ENCODE measurements at places on chromosomes 4 and X. TPM values are rescaled to one million over a fixed set of nuclear protein-coding genes. Genes with fewer than 3 reads are reported as not detected.

- no peak overlapping the region for H3K4me3 ChIP-seq
- no peak for DNase-seq
- H3K36me3 ChIP-seq, result no peaks in the 10 kb centered on the region
Measured at GRCh38 chr4:125125276-125125675, 189.5 kb upstream of the FAT4 start.

- DNase-seq, result no peak
- H3K4me3 ChIP-seq, result no peak overlapping the region
- no peak overlapping the region for H3K27ac ChIP-seq
- no peaks in the 10 kb centered on the region for H3K27me3 ChIP-seq
Measured at GRCh38 chr4:6606465-6607235, 31.7 kb downstream of the MAN2B2 start.

GRCh38 chr4:158111241-158111640 lies 61.6 kb downstream of the GASK1B start:
- no peak overlapping the region for H3K4me3 ChIP-seq
- no peaks in the 10 kb centered on the region for H3K4me1 ChIP-seq
- H3K27ac ChIP-seq, result peak overlapping the region; percentile 7
- H3K36me3 ChIP-seq, result no peaks in the 10 kb centered on the region

DNA sequence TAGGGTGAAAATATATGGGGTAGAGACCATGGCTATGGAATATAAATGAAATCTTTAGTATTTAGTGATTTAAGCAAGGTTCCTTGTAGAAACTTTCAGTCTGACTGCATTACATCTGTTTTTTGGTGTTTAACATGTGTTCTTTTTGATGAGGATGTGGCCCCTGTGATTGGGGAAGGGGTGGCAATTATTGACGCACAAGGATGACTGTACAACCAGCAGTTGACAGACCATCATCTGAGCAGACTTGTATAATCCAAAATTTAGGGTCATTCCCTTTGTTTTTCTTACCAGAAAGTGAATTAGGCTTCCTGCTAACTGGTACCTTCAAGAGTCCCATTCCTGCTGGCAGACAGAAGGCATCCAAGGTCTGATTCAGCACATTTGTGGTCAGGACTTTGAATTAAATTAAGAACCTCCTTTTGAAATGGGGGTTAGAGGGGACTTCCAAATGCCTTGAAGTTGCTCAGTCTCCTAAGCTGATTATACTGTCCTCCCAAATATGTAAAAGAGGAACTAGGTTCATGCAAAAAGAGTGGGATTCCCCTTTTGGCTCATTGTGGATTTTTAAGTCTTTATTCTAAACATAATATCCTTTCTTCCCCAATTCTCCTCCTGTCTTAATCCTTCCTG lies 112.4 kb upstream of the CXCL13 start:
- no peak for DNase-seq
- H3K4me3 ChIP-seq, result no peak overlapping the region
- H3K27ac ChIP-seq, result no peak overlapping the region
- no peaks in the 10 kb centered on the region for H3K36me3 ChIP-seq

DNA sequence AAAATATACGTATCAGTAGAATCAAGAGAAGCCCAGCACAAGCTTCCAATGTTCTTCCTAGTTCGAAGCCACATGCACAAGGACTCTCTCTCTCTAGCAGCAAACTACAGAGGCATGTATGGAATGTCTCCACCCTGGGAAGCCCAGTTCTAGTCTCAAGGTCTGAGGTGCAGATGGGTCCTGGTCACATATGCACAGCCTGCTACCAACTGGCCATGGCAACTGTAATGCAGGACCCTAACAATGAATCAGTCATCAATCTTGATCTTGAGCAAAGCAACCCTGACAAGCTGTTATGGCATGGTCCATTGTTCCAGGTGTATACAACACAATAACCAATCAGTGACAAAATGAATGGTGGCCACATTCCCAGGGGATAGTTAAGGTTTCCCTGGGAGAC lies 55.8 kb downstream of the MBNL3 start:
- H3K27me3 ChIP-seq, result no peaks in the 10 kb centered on the region
- H3K4me3 ChIP-seq, result no peak overlapping the region
- no peak overlapping the region for H3K27ac ChIP-seq
- H3K4me1 ChIP-seq, result no peaks in the 10 kb centered on the region
- H3K36me3 ChIP-seq, result no peaks in the 10 kb centered on the region

GRCh38 chrX:15202454-15203177 lies 67.3 kb downstream of the ASB9 start:
- no peaks in the 10 kb centered on the region for H3K4me1 ChIP-seq
- H3K36me3 ChIP-seq, result no peaks in the 10 kb centered on the region
- no peak for DNase-seq
- H3K4me3 ChIP-seq, result no peak overlapping the region
- H3K27me3 ChIP-seq, result no peaks in the 10 kb centered on the region

DNA sequence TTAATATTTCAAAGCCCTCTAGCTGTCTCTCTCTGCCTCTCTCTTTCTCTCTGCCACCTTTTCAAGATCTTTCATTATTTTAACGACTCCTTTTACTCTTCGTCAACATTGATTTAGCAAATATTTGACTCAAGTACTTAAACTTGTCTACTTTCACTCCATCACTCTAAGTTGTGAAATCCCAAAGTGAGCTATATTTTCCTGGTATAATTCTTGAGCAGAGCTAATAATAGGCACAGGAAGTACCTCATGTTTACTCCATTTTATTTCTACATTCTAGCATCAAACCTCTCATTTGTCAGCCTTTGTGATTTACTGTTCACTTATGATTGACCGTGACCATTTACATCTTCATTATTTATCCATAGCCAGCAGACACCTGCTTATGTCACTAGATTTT lies 482.5 kb downstream of the RPA4 start:
- no peak overlapping the region for H3K4me3 ChIP-seq
- no peak for DNase-seq
- H3K4me1 ChIP-seq, result no peaks in the 10 kb centered on the region
- H3K27me3 ChIP-seq, result no peaks in the 10 kb centered on the region

DNA sequence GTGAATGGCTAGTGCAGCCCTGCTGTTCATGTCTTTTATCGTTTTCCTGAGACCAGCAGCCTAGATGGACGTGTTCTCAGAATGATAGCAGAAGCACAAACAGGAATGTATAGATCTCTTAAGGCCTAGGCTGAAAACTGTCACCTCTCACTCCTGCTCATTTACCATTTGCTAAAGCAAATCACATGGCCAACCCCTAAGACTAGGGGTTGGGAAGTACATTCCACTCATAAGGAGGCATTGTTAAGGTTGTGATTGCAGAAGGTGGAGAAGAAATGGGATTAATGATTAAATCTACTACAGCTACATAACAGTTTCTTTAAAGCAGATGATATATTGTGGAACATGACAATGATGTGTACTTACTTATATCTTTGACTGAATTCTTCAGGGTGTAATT lies 536.8 kb upstream of the FTHL17 start:
- DNase-seq, result no peak
- no peak overlapping the region for H3K27ac ChIP-seq
- H3K36me3 ChIP-seq, result no peaks in the 10 kb centered on the region
- no peaks in the 10 kb centered on the region for H3K4me1 ChIP-seq
- H3K4me3 ChIP-seq, result no peak overlapping the region

GRCh38 chr4:158625544-158625943 lies 46.1 kb downstream of the C4orf46 start:
- H3K36me3 ChIP-seq, result no peaks in the 10 kb centered on the region
- DNase-seq, result no peak
- no peak overlapping the region for H3K27ac ChIP-seq
- no peak overlapping the region for H3K4me3 ChIP-seq
- H3K27me3 ChIP-seq, result peaks cover 4% of the 10 kb centered on the region
- H3K4me1 ChIP-seq, result no peaks in the 10 kb centered on the region

DNA sequence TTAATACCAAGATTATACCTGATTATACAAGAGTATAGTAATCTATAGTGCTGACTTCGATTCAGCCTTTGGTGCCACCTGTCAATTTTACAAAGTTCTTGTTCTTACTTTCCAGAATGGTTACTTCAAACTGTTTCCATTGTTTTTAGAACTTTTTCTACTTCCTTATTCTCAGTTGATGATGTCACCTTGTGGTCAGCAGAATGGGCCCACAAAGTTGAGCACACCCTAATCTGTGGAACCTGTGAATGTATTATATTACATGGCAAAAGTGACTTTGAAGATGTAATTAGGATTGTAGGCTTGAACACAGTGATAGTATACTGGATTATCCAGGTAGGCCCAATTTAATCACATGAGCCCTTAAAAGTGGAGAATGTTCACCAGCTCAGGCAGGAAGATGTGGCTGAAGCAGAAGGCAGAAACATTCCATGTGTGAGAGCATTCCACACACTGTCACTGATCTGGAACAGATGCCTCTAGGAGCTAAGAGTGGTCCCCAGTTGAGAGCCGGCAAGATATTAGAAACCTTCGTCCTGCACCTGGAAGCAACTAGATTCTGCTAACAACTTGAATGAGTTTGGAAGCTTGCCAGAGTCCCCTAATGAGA lies 6.3 kb upstream of the SGMS2 start:
- peaks cover 4% of the 10 kb centered on the region for H3K4me1 ChIP-seq
- no peaks in the 10 kb centered on the region for H3K27me3 ChIP-seq
- H3K4me3 ChIP-seq, result no peak overlapping the region
- H3K36me3 ChIP-seq, result no peaks in the 10 kb centered on the region
- H3K27ac ChIP-seq, result no peak overlapping the region

DNA sequence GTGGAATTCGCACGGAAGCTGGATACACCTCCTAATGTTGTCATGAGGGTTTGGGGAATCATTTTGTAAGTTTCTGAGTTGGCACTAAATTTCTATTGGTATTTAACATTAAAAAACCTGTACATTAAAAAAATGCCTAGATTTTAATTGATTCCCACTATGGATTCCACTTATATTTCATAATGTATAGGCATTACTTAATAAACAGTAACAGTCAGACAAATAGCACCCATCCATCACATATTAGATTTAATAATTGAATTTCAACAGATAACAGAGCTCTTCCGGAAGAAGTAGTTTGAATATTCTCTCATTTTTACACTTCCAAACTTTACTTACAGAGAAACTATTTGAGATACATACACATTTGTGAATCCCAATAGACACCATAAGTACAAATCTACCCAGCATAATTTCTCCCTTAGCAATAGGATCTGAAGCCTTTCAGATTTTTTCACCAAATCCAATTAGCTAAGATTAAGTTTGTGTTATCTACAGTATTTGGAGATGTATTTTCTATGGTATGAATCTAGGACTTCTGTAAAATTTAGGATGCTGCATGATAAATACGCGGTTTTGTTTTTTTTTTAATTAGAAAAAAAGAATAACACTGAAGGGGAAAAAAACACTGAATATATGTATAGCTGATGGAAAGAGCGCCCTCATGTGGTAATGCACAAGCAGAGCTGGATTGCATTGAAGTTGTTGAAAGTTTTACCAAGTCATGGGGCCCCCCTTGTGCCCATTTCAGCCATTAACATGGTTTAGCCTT lies 12.2 kb upstream of the ODAM start:
- DNase-seq, result peak; percentile 79
- H3K4me3 ChIP-seq, result no peak overlapping the region
- H3K27me3 ChIP-seq, result no peaks in the 10 kb centered on the region
- no peaks in the 10 kb centered on the region for H3K36me3 ChIP-seq
- peaks cover 10% of the 10 kb centered on the region for H3K4me1 ChIP-seq
- no peak overlapping the region for H3K27ac ChIP-seq

DNA sequence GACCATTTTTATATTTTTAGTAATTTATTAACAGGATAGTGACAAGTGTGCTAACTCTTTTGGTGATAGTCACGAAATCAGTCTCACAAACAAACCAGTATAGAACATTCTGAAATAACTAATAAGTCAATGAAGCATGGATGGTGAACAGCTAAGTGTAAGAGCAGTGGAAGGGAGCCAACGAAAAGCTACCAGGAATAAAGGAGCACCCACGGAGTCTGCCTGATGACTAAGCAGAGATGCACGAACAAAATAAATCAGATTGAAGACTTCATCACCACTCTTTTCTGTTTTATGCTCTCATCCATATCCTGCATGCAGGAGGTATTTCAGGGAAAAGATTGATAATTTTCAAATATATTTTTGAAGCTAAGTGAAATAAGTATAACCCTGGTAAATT lies 891.1 kb upstream of the HS3ST1 start:
- H3K4me3 ChIP-seq, result no peak overlapping the region
- no peaks in the 10 kb centered on the region for H3K36me3 ChIP-seq
- H3K27ac ChIP-seq, result no peak overlapping the region
- no peak for DNase-seq
- no peaks in the 10 kb centered on the region for H3K27me3 ChIP-seq
- no peaks in the 10 kb centered on the region for H3K4me1 ChIP-seq

DNA sequence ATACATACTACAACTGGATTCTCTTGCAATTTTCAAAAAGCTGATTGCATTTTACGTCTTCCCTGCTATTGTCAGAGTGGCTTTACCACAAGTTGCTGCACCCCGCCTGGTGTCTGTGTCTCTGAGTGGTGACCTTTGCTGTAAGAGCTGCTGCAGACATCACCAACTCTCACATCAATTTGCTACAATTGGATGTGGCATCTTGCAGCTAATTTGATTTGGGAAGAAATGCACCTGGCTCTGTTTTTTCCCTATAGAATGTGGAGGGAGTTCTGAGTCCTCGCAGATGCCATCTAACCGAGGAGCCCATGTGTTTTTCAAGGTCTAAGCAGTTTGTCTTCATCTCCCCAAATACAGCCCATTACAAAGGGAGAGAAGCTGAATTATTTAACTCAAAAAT lies 73.8 kb upstream of the PHOX2B start:
- H3K27me3 ChIP-seq, result peaks cover 68% of the 10 kb centered on the region
- no peak for DNase-seq
- H3K36me3 ChIP-seq, result no peaks in the 10 kb centered on the region
- H3K4me3 ChIP-seq, result no peak overlapping the region
- H3K4me1 ChIP-seq, result no peaks in the 10 kb centered on the region
- H3K27ac ChIP-seq, result no peak overlapping the region

The EPGN gene
- total RNA-seq, result 1.2 TPM

The ARMCX6 gene
- 44.0 TPM for total RNA-seq

The HPF1 gene
- total RNA-seq, result 29.0 TPM

The HSFX4 gene
- not detected for total RNA-seq

The SPOCK3 gene
- 3.4 TPM for total RNA-seq

The NHS gene
- 2.7 TPM for total RNA-seq

The XAGE2 gene
- total RNA-seq, result 0.77 TPM

The MMRN1 gene
- total RNA-seq, result 1.4 TPM

The PNMA5 gene
- total RNA-seq, result 0.07 TPM
